ENCODE measurements at places on chromosomes 3 and 15.

GRCh38 chr3:6449099-6449498 lies 411.8 kb upstream of the GRM7 start:
- no peak for DNase-seq

- DNase-seq, result no peak
Observed at GRCh38 chr15:58002338-58003126, 63.0 kb downstream of the ALDH1A2 start.

- DNase-seq, result no peak
Observed at GRCh38 chr15:48393645-48394506, 62.6 kb downstream of the DUT start.

- DNase-seq, result no peak
Observed at GRCh38 chr3:41848753-41849574, 112.9 kb downstream of the ULK4 start.

- no peak for DNase-seq
Observed at GRCh38 chr3:187064210-187065115, 74.8 kb downstream of the RPL39L start.

- no peak for DNase-seq
Observed at GRCh38 chr3:34216711-34217335, 418.4 kb downstream of the PDCD6IP start.

- no peak for DNase-seq
Observed at GRCh38 chr3:122077293-122078234, 22.4 kb downstream of the CD86 start.

- DNase-seq, result no peak
Observed at GRCh38 chr15:49832511-49832910, 211.7 kb downstream of the DTWD1 start.

DNA sequence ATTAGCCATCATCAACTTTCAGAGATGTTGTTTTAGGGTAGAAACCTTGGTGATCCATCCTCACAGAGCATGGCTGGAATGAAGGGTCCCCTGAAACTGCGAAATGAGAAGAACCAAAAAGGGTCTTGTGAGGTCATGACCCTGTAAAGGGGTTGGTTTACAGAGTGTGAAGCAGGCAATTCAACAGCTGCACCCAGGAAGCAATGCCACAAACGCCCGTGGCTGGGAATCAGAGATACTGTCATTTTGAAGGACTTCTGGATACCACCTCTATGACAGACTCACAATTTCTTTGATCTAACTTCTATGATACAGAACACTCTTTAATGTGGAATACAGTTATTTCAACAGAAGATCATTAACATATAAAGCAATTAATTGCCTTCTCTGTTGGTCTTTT lies 79.1 kb downstream of the GREM1 start:
- DNase-seq, result no peak

DNA sequence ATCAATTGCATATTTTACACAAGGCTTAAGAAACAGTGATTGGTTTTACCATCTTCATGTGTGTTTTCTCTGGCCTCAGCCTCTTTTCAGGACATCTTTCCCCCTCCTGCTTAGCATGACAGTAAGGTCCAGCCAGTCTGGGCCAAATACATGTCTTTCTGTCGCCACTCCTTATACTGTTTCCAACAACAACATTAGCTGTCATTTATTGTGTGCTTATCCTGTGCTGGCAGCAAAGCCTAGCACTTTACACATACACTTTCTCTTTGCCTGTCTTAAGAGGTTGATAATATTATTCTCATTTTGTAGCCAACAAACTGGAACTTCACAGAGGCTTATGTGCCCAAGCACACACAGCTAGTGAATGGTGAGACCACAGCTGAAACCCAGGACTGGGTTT lies 37.8 kb downstream of the B3GALNT1 start:
- DNase-seq, result no peak

DNA sequence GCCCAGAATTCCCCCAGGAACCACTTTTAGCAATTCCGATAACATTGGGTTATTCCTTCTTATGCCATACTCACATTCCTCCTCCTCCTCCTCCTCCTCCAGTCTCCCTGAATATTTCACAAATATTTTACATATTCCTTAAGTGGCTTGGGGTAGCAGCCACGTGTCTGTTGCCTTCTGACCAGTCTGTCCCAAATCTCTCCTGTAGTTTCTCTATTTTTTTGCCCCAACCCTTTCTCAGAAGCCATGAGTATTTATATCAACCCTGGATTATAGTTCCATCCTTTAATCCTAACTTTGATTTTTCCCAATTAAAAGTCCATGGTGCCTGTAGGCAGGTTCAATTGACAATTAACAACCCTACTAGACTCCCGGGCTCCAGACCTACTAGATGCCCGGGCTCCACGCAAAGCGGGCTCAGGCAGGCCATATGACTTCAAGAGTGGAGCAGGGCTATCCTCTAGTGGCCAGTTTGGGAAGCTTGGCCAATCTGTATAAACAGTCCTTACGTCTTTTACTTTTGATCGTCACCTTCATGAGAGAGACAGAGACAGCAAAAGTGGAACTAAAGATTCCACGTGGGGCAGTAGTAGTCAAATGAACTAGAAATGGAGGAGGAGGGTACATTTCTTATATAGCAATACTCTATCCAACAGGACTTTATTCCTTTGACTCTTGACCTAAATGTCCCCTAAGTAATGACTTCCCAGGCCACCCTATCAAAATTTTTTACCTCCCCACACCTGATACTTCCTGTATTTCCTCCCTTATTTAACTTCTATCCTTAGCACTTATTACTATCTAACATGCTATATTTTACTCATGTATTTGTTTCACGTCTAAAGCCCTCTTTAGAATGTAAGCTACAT lies 69.7 kb downstream of the USF3 start:
- no peak for DNase-seq

DNA sequence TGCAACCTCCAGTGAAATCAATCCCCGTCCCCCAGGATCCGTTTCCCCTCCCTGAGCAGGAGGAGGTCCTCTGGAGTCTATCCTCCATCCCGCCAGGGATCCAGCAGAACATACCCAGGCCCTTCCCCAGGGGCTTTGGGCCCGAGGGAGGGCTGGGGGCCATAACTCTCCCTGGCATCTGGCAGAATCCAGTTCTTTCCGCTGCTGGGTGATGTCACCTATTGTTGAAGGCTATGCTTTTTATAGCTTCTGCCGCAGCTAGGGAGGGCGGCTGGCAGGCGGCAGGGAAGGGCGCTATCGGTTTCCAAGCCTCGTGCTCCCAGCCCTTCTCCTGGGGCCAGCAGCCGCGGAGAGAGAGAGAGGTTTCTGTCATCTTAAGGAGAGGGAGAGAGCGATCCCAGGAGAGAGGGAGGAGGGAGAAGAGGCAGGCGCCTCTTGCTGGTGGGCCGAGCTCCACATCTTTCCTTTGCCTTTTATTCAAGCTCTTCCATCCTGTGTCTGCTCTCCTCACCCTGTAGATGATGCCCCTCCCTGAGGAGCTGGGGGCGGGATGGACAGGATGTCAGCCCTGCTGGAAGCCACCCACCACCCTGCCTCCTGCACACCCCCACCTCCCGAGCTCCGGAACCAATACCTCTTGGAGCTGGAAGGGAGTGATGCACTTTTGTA lies 120.1 kb downstream of the ANP32A start:
- DNase-seq, result no peak

GRCh38 chr15:60001610-60002527 lies 2.2 kb upstream of the FOXB1 start:
- DNase-seq, result no peak

DNA sequence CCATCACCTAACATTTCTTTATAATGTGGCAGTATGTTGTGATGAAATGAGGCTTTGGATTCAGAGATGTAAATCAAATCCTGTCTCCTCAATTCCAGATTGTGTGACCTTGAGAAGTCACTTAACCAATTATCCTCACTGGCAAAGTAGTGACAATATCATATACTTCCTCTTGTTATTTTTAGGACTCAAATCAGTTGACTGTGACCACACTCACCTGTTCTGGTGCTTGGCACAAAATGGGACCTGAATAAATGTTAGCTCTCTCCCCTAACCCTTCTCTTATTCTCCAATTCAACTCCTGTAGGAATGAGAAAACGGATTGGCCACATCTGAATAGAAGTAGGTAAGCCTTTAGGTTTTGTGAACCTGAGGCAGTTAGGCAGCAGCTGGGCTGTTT lies 42.1 kb downstream of the IQCH start:
- DNase-seq, result no peak

DNA sequence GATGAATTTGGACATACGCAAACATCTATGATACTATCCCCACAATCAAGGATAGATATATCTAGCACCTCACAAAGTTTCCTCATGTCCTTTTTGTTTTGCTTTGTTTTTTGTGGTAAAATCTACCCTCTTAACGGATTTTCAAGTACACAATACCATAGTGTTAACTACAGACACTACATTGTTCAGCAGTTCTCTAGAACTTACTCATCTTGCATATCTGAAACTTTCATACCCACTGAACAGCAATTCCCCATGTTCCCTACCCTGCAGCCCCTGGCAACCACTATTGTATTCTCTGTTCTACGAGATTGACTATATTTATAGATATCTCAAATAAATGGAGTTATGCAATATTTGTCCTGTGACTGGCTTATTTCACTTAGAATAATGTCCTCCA lies 58.1 kb upstream of the TJP1 start:
- no peak for DNase-seq

DNA sequence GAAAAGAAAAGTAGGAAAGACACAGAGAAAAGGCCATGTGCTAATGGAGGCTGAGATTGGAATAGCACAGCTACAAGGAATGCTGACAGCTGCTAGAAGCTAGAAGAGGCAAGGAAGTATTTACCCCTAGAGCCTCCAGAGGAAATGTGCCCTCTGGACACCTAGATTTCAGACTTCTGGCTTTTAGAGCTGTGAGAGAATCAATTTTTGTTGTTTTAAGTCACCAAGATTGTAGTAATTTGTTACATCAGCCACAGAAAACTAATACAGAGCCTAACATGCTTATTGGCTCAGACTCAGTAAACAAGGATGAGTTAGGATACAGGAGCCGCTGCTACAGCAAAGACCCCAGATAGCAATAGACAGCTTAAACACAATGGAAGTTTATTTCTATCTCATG lies 33.1 kb upstream of the GLCE start:
- DNase-seq, result no peak

GRCh38 chr3:17579289-17580031 lies 163.0 kb downstream of the TBC1D5 start:
- DNase-seq, result no peak

DNA sequence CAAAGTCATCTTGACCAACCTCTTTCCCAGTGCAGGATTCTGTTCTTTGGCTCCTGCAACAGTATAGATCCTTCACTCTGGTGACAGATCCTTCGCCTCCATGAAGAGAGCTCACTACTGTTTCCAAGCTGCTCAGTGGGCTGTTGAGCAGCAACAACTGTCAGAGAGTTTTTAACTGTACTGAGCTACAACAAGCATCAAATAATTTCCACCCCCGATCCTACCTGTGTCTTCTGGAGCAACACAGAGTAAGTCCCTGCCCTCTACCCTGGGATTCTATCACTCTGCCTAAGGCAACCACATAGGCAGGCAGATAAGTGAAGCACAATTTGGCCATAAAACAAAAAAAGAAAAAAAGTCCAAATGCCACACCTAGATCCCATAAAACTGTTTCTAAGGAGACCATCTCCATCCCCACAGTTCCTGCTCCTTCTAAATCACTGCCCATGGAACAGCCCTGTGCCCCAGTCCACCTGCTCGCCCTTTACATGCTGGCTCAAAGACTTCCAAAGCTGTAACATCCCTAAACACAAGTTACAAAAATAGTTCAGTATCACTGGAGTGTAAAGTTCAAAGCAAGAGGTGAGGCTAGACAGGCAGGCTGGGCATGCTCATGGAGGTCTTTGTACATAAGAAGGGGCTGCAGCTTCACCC lies 37.8 kb upstream of the ANPEP start:
- DNase-seq, result no peak

DNA sequence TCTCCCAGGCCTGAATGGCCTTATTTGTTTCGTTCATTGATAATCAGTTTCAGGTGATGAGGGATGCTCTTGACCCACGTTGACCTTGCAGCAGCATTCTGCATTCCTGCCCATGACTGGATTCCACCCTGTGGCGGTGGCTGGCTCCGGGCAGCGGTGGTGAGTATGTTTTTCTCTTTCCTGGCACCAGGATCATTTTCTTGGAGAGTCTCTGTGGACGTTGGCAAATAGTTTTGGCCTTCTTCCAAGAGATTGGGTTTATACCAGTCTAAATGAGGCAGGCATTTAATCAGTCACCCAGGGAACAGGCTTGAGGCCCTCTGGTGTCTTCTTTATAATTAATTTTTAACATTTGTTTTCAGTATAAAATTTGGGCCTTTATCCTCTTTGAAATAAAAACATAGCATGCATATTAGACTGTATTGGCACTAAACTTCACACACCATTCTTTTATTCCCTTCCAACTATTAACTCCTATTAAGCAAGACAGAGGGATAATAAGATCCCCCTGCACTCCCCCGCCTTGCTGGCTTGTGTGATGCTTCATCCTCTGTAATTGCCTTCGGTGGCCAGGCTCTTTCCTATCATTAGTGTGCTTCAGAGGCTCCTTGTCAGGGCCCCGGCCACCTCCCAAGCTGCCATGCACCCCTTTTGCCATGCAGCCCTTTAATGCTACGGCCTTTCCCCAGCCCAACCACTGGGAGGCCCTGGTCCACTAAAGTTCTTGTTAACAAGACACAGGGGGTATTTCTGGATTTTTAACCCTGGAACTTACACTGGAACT lies 176.2 kb upstream of the TOPAZ1 start:
- no peak for DNase-seq

DNA sequence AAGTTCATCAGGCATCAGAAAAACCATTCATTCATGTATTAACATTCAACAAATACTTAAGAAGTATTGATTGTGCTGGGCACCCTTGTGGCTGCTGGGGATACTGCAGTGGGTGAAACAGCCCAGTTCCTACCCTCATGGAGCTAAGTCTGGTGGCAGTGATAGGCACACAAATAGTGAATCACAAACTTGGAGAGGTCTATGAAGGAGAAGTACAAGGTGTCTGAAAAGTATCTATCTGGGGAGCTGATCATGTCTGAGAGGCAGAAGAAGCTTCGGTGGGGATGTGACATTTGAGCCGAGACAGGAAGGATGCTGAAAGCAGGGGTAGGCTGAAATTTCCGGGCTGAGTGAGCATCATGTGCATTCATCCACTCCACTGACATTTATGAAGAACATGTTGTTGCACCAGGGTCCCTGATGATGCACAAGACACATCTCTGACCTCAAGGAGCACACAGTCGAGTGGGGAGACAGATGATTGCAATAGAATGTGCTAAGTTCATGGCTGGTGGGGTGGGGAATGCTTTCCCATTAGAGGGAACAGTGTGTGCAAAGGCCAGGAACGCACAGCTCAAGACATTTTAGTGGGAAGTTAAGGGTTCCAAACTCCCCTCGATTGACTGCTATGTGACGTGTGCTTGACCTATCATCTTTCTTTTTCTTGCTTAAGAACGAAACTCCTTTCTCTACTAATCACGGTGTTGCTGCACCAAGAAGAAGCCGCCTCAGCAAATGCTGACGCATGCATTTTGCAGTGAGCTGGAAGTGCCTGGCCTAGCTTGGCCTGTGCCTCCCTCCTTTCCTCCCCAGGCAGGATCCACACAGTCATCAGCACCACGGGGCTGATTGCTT lies 309.1 kb upstream of the ICE2 start:
- DNase-seq, result peak; percentile 56

- no peak for DNase-seq
Observed at GRCh38 chr15:89321521-89322410, 12.9 kb downstream of the POLG start.
